ENCODE measurements at places on chromosomes 6 and 20.

- H3K27ac ChIP-seq: no peak overlapping the region
- H3K4me3 ChIP-seq: no peak overlapping the region
- H3K27me3 ChIP-seq: no peaks in the 10 kb centered on the region
- H3K36me3 ChIP-seq: no peaks in the 10 kb centered on the region
- DNase-seq: no peak
- H3K4me1 ChIP-seq: no peaks in the 10 kb centered on the region
Measured at GRCh38 chr20:38270869-38271605, 10.5 kb upstream of the KIAA1755 start.

DNA sequence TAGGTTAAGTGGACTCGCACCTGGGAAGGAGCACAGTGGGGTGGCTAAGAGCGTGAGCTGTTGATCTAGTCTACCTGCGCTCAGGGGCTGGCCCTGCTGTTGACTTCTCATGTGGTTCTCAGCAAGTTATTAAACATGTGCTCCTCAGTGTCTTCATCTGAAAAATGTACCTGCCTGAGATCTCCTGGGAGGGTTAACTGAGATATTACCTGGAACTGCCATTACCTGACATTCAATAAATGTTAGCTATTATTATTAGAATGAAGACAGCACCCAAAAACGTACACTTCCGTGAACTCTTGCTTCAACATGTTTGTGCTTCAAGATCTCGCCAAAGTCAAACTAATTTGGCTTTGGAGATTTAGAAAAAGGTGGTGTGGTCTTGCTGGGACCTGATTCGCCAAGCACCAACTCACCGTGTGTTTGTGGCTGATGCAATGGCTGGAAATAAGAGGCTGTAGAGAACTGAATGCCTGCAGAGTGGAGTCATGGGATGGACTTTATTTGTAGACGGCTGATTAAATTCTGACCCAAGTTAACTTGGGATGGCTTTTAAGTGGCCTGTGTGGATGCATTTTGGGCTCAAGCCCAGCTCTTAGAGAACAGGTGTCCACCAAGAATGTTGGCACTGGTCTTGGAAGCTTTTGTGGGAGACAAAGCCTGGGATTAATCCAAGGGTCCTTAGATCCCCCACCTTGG, 692.9 kb downstream of the QKI start:
- DNase-seq: no peak
- no peaks in the 10 kb centered on the region for H3K36me3 ChIP-seq
- no peaks in the 10 kb centered on the region for H3K4me1 ChIP-seq
- H3K27me3 ChIP-seq: no peaks in the 10 kb centered on the region
- H3K4me3 ChIP-seq: no peak overlapping the region

DNA sequence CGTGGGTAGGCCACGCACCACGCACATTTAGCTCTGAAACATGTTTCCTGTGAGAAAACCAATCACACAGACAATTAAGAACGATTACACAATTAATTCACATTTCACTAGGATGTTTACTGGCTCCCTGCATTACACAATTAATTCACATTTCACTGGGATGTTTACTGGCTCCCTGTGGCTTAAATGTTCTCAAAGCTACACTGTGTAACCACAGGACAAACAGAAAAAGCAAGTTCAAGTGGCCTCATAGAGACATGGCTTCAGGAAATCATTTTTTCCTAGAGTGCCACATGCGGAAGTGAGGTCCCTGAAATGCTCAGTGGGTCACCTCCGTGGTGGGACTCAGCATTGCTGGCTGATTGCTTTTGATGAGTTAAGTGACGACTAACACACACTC, 61.7 kb upstream of the XRN2 start:
- H3K36me3 ChIP-seq: no peaks in the 10 kb centered on the region
- no peaks in the 10 kb centered on the region for H3K4me1 ChIP-seq

GRCh38 chr20:33693289-33693688, 7.1 kb upstream of the E2F1 start:
- no peak for DNase-seq
- no peaks in the 10 kb centered on the region for H3K36me3 ChIP-seq
- H3K27ac ChIP-seq: no peak overlapping the region
- peaks cover 3% of the 10 kb centered on the region for H3K4me1 ChIP-seq

GRCh38 chr20:51139891-51140290, 117.0 kb upstream of the KCNG1 start:
- no peak overlapping the region for H3K4me3 ChIP-seq
- no peaks in the 10 kb centered on the region for H3K27me3 ChIP-seq
- H3K4me1 ChIP-seq: no peaks in the 10 kb centered on the region

- no peak for DNase-seq
- no peak overlapping the region for H3K27ac ChIP-seq
- no peaks in the 10 kb centered on the region for H3K36me3 ChIP-seq
- no peaks in the 10 kb centered on the region for H3K27me3 ChIP-seq
Measured at GRCh38 chr6:98944168-98944567, 3.6 kb downstream of the FBXL4 start.

GRCh38 chr6:73832313-73832712, 136.3 kb downstream of the CD109 start:
- no peak overlapping the region for H3K4me3 ChIP-seq
- no peaks in the 10 kb centered on the region for H3K27me3 ChIP-seq
- DNase-seq: no peak
- H3K4me1 ChIP-seq: no peaks in the 10 kb centered on the region
- H3K36me3 ChIP-seq: no peaks in the 10 kb centered on the region
